ENCODE measurements at places on chromosomes 1 and 21.

DNA sequence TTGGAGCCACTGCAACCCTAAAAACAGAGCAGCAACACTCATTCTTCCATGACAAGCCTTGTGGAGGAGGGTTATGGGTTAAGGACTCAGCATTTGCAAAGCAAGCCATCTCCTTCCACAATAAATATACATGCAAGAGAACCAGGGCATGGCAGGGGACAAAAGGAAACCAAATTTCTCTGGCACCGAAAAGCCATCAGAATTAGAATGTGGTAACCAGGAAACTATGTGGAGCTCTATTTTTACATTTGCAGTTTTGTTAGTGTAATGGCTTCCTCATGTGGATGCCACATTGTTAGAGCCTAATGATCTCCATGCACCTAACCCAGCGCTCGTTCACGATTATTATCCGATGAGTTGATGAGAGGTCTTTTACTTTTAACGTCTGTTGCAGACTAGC, 91.7 kb downstream of the NAV1 start:
- DNase-seq, result no peak

DNA sequence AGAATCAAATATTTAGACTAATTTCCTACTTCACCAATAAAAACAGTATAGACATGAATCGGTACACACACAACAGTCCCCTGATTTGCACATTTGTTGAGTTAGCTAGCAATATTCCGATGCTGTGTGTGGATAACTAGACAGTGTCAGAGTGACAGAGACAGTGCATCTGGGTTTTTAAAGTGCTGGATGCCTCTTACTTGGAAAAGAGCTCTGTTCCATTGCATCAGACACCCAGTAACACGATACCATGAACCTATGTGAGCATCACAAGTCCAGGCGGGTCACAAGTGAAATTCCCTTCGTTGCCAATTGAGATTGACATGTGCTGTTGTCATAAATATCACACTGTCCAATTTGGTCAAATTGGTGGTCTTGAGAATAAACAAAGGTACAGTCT, 82.0 kb upstream of the ESRRG start:
- no peak for DNase-seq

DNA sequence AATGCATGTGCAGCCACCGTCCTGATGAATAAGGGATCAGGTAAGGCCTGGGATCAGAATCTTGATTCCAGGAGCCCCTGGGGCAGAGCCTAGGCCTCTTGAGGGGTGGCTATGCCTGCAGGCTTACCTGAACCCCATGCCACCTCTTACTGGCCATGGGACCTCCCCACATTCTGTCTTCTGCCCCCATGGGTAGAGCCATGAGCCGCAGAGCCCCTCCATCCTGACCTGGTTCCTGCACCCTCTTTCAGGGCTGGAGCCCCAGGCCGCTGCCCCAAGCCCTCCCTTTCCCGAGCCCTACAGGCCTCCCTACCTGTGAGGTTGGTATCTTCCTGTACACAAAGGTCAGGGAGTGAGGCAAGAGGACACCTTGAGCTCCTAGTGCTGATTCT, 120.8 kb downstream of the DMRTB1 start:
- DNase-seq, result no peak

GRCh38 chr1:108961198-108961597, 2.1 kb downstream of the CLCC1 start:
- DNase-seq, result peak; percentile 61

DNA sequence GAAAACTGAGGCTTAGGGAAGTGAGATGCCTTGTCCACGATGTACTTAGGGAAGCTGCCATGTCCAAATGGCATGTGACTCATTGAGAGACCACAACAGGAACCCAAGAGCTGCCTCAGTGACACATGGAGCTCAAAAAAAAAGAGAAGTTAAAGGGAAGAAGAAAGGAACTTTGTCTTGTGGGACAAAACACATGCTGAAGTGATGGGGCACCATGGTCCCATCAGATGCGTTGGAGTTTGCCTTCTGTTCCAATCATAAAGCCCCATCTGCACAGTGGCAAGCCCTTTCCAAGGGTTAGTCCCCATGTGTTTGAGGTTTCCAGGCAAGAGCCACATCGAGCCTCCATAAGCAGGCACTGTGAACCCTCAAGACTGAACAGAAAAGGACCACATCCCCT, 8.0 kb downstream of the MED8 start:
- no peak for DNase-seq

- DNase-seq, result no peak
These were observed 49.1 kb upstream of the CR2 start for GRCh38 chr1:207404849-207405525.

- DNase-seq, result no peak
These were observed 24.5 kb upstream of the KIRREL1 start for GRCh38 chr1:157968946-157969345.

- no peak for DNase-seq
These were observed 72.9 kb downstream of the SETD4 start for GRCh38 chr21:35987475-35987874.

DNA sequence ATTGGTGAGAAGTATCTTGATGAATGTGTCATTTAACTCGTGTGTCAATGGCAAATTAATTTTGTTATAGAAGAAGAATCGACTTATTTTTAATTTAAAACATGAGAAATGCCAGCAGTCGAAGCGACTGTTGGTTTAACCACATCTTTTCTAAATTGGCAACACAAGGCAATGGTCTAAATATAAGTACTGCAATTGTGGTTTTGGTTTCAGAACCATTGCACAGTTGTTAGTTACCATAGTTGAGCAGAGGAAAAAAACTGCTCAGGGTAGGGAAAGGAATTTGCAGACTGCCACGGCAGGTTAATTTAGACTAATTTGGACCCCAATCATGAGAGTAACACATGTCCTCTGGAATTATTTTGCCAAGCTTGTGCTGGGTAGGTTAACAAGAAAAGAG, 185.6 kb upstream of the RUNX1 start:
- no peak for DNase-seq

DNA sequence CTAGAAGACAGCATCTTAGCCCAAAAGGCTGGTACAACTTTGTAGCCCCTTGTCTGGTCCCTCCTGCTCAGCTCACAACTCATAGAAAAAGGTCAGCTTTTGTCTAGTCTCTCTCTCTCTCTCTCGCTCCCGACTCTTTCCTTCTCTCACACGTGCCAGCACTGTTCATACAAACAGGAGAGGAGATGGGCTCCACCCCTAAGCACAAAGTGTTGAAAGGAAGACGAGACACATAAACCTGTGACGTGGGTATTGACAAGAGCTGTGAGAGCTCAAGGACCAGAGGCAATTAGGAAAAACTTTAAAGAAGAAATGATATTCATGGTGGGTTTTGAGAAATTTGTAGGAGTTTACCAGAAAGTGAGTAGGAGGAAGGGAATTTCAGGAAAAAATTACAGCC, 23.6 kb upstream of the KCNC4 start:
- no peak for DNase-seq

GRCh38 chr1:209565759-209566678, 17.5 kb upstream of the CAMK1G start:
- peak; percentile 48 for DNase-seq

DNA sequence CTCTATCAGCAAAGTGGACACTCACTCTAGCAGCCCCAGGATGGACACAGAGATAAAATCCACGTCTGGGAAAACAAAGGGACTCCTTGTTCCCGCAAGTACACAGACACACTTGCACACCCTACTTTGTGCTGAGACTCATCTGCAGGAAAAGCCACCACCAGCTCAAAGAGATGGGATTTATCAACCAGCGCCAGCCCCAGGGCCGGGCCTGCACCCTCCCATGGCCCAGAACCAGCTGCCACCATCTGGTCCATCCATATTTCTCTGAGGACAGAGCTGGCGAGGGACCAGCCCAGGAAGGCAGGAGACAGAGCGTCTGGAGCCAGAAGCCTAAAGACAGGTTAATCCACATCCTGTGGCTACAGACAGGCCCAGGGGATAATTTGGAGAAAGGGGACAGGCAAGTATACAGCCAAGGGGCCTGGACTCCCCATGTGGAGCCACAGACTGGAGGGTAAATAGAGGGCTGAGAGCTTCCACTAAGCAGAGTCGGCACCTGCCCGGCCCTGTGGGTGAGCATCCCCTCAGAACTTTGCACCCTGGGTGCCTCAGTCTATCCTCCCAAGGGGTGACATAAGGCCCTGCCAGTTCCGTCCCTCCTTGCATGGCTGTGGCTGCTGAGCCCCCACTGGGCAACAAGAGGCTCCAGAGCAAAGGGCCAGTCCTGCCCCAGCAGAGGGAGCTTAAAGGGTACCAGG, 233.9 kb downstream of the PTPRU start:
- DNase-seq, result no peak

GRCh38 chr21:16891821-16892220, 621.0 kb upstream of the CXADR start:
- no peak for DNase-seq

DNA sequence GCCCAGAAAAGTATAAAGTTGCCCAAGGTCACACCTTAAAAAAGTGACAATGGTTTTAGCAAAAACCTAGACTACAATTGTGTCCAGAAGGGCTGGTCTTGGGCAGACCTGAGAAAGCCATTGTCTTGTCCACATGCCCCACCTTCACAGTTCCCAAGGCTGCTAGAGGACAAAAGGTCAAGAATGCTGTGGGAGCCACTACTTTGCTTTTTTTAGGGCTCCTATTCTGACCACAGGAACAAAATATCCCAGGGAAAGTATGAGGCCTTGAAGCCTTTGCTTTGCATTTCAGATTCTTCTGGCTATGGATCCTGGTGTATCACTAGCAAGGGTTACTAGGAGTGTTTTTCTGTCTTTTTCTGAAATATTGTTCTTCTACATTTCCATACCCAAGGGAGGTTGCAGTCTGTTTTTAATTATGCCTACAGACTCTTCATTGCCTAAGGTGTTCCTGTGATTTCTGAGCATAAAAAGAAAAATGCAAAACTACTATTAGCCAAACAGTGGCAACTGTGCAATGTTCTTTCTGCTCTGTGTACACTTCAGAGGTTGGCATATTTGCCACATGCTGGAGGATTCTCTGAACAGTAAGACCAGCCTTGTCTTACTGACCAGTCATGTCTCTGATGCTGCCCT, 10.7 kb downstream of the C1orf162 start:
- no peak for DNase-seq
